ENCODE measurements at places on chromosomes 2 and 18.

- no peak for DNase-seq
Observed at GRCh38 chr2:45888167-45888566, 236.7 kb downstream of the PRKCE start.

GRCh38 chr2:106572541-106573450 is 85.6 kb downstream of the CD8B2 start:
- peak; percentile 26 for DNase-seq

GRCh38 chr18:2846636-2847316 is at the start of gene EMILIN2:
Gene EMILIN2 (plus strand): TSS chr18:2847006. CDS start chr18:2847189, 183 bp downstream.
- DNase-seq, result no peak

GRCh38 chr2:15181092-15181745 is 379.9 kb downstream of the NBAS start:
- DNase-seq, result no peak

DNA sequence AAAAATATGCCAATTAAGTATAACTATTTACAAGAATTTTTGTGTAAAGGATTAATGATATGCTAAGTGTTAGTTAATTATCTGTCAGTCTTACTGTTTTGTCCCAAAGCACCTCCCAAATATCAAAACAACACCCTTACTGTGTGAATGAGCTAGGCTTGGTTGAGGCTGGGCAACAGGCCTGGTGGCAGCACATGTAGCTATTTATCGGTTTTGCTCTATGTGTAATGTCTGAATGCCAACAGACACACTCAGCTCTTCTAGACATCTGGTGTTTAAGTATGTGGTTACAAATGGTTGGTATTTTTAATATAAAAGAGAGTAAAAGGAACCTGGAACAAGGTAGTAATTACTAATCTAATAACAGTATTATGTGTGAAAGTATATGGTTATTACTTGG is 175.3 kb downstream of the RAB3GAP1 start:
- no peak for DNase-seq

DNA sequence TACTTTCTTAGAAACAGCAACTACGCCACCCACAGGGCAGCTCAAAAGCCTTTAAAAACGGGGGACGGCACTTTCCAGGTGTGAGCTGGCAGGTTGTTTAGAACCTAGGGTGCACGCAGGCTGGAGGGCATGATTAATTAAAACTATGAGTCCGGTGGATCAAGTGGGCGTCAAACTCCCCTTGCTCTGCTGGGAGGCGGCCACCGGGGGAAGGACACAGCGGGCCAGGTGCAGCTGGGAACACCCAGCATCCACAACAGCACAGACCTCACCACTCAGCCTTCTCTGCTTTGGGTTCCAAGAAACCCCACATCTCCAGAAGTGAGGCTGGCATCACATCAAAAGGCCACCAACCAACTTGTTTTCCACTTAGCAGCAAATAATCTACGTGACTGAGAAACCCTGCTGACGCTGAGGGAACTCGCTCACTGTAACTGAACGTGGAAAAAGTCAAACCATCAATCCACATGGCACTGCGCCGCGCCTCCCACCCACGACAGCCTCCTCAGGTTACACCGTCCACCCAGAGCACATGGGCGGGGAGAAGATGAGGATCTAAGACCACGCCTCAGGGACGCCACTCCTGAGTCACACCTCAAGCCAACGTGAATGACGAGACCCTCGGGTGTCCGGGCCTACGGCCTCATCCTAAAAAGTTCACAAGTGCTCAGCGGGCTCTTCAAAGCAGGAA is 118.2 kb downstream of the ZNF516 start:
- DNase-seq, result no peak

GRCh38 chr18:42649331-42650035 is 466.0 kb downstream of the RIT2 start:
- DNase-seq, result no peak

DNA sequence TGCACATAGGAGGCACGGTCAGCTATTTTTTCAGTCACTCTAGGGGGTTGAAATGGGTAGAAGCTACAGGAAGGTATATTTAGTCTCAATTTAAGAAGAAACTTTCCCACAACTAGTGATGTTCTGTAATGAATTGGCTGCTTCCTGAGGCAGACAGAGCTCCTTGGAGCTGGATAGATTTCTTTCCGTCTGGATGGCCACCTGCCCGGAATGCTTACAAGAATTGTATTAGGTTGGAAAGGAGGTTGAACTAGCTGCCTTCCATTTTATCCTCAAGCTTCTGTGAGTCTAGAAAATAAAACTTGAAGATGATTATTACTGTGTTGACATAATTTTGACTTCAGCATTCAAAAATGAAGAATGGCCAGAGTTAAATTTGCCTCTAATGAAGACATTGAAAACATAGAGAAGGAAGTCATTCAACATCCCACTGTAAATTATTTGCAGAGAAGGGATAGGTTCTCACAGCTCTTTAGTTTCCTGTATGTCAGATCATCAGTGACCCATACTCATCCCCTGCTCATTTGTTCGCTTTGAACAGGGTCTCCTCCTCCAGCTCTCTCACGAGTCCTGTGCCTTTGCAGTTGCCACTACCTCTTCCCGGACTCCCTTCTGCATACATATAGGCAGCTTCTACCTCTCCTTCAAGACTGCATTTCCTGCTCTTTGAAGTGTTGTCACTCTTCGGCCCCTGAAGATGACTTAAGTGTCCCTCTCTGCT is 88.8 kb downstream of the CRIM1 start:
- DNase-seq, result no peak

- DNase-seq, result no peak
Observed at GRCh38 chr2:54081574-54081973, 33.8 kb upstream of the ACYP2 start.

DNA sequence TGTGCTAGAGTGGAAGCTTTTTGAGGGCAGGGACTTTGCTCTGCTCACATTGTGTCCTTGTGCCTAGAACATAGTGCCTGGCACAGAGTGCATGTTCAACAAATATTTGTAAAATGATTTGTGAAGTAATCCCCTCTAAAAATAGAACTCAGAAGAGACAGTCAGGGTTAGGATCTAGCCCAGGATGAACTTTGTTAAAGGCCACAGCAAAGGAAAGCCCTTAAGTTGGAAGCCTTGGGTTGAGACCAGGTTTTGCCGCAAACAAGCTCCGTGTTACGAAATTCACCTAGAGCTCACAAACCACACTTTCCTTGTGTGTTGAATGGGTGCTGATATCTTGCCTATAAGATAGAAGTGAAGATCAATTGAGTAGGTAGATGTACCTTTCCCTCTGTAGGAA is 84.2 kb downstream of the SETBP1 start:
- no peak for DNase-seq

DNA sequence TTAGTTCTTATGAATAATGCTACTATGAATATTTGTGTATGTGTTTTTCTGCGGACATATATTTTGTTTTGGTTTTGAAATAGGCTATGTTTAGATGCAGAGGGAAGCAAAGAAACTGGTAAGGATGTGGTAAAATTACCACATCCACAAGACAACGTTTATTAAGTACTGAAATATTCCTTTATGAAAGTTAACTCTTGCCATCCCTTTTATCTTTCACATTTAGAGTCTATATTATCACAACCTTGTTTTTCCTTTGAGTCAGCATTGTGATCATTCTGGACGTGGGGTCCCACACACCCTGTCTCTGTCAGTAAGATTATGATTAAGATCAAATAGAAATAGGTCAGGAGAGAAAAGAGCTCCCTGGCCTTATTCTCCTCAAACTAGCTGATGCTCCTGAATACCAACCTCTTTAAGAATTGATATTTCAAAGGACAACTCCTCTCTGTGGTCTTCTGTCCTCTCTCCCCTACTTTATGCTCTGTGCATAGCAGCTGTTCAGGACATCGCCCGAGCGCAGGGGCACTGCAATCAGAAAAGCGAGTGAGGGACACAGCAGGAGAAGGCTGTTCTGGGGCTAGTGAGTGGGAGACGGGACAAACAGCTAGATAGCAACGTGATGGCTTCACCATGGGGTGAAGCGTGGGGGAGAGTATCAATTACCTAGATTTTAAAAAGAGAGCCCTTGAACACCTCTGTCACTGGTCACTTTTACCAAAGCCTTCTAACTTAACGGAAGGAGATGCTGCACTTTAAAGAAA is 12.2 kb downstream of the METAP1D start:
- no peak for DNase-seq

- DNase-seq, result no peak
Observed at GRCh38 chr2:226198956-226199355, 600.7 kb downstream of the IRS1 start.

- DNase-seq, result no peak
Observed at GRCh38 chr2:196365145-196365544, 193.8 kb upstream of the STK17B start.

GRCh38 chr2:181649436-181649979 is 7.4 kb downstream of the CERKL start:
- DNase-seq, result no peak

- DNase-seq, result no peak
Observed at GRCh38 chr2:69624611-69625010, 18.9 kb downstream of the AAK1 start.

GRCh38 chr2:30655211-30655610 is 152.0 kb downstream of the CAPN13 start:
- no peak for DNase-seq

DNA sequence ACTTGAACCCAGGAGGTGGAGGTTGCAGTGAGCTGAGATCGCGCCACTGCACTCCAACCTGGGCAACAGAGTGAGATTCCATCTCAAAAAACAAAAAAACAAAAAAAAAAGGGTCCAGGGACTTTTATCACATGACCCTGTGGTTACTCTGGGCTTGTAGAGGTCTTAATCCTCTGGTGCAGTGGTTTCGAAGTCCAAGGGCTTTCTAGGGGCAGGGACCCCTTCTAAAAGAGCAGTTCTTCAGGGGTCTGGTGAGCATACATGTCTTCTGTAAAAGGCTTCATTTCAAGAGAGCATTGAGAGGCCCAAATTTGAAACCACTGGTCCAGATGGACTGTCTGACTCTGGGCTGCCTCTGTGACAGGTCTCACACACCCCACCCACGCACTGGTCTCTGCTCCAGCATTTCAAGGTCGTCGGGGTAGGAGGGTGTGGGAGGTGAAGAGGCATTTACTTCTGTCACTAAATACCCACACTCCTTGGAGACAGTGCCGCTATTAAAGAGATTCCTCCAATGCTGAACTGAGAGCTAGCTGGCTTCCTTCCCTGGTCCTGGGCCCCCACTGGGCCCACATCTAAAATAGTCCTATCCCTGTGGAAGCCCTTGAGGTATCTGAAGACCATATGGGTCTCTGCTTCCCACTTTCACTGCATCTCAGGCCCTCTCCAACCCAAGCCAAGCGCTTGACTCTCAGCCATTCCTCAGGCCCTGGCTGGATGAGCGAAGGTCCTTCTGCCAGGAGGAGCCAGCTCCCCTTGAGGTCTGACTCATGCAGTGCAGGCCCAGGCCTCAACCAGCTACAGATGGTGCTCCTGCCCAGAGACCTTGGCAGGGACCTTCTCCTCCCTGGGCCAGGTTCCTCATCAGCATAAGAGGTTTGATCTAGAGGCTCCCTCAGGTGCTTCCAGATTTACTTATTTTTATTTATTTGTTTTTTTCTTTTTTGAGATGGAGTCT is 44.8 kb downstream of the PAX8 start:
- DNase-seq, result no peak

DNA sequence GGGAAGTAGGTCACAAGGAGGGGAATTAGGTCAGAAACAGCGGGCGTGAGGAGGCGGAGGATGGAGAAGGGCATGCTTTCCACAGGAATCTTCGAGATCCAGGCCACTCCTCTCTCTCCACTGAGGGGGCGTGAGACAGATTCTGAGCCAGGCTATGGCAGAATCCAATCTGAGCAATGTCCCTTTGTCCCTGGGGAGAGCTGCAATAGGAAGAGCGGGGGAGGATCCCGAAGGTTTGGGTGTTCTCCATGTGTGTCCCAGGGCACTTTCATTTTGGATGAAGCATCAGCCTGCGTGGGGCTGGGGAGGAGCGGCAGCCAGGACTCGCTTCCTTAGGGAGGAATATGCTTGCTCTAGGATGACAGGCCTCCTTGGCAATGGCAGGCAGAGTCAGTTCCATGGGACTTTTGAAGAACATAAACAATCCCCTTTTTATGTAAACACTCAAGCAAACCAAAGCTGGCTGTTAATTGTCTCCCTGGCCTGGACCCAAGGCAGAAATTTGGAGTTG is 84.0 kb downstream of the LIPG start:
- DNase-seq, result no peak

- DNase-seq, result no peak
Observed at GRCh38 chr18:36314098-36314497, 16.6 kb downstream of the FHOD3 start.

DNA sequence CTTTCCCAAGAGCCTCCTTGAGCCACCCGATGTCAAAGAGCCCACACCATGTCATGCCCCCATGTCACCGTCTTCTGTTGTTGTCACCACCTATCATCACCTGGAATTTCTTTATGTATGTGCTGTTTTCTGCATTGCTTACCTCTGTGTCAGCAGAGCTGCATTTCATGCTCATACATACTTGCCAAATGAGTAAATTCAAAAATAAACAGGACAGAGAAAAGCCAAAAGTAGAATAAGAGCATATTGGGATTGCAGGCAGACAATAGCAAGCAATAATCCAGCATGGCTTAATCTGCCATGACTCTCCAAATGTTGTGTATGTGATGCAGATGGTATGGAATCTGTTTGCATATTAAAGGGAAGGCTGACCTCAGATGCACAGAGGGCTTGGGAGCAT is 15.3 kb upstream of the RGPD4 start:
- no peak for DNase-seq

- DNase-seq, result no peak
Observed at GRCh38 chr2:105177536-105178254, 63.8 kb upstream of the GPR45 start.

GRCh38 chr18:26226229-26227050 is at the start of gene TAF4B:
Gene TAF4B (plus strand): TSS chr18:26226445. CDS start chr18:26226934, 489 bp downstream.
- peak; percentile 90 for DNase-seq

DNA sequence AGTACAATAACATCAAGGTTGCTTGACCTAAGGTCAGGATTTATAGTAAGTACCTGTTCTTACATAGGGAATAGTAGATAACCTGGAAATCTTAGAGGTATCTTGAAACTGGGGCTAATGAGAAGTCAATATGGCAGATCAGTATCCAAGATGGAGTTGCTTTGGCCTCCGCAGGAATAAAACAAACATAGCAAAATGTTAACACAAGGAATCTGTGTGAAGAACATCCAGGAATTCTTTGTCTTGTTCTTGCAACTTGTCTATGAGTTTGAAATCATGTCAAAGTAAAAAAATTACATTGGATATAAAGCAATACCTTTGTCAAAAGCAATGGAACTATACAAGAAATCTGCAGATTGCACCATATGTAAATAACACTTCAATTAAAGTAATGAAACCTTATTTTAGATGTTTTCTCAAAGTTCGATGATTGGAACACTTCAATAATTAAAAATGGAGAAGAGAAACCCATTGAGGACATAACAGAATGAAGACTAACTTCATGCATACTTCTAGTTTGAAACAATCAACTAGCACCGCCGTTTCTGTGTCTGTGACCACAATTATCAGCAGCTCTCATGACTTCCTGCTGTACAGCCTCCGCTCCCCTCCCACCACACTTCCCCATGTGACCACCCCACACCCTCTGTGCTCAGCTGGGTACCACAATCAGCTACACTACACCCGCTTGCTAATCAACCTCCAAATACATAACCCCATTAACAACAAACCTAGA is 27.6 kb downstream of the C2orf76 start:
- DNase-seq, result no peak

- DNase-seq, result no peak
Observed at GRCh38 chr18:52280702-52281101, 59.3 kb upstream of the DCC start.
